Stimulated activated CD8-positive, alpha-beta memory T cell treated with anti-CD3 and anti-CD28 coated beads, Interleukin-2, amount 100 ng/mL, for 1 hour (primary cell): ENCODE measurements at places on chromosomes 3 and 15.
A peak's percentile ranks its signal among the peaks of the same experiment; 100 is the strongest.

DNA sequence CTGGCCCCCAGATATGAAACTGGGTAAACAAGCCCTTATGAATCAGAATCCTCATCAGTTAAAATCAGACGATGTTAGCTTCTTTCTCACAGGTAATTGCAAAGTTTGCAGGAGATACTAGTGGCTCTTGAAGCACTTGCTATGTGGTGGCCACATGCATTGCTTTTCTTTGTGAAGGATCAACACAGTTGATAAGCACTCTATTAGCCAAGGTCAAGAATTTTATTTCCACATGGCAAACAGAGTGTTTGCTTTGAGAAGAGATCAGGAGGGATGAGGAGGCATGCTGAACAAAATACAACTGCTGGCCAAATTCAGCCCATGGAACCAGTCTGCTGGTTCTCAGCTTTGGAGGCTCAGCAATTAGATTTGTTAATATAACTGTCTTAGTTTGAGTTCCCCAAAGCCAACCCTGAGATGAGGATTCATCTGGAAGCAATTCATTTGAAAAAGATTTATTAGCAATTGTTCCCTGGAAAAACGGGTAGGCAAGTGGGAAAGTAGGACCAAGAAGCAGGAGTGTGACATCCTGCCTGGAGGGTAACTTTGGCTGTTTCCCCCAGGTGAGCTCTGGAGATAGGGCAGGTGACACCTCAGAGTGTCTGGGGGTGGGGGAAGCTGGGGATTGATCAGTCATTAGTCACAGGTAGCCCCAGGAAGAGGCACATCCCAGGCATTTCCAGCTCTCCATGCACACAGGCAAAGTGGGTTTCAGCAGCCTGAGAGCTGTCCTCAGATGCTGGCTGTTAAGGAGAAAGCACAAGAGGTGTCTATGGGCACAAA, 180.3 kb downstream of the ABHD5 start:
- DNase-seq, result no peak

DNA sequence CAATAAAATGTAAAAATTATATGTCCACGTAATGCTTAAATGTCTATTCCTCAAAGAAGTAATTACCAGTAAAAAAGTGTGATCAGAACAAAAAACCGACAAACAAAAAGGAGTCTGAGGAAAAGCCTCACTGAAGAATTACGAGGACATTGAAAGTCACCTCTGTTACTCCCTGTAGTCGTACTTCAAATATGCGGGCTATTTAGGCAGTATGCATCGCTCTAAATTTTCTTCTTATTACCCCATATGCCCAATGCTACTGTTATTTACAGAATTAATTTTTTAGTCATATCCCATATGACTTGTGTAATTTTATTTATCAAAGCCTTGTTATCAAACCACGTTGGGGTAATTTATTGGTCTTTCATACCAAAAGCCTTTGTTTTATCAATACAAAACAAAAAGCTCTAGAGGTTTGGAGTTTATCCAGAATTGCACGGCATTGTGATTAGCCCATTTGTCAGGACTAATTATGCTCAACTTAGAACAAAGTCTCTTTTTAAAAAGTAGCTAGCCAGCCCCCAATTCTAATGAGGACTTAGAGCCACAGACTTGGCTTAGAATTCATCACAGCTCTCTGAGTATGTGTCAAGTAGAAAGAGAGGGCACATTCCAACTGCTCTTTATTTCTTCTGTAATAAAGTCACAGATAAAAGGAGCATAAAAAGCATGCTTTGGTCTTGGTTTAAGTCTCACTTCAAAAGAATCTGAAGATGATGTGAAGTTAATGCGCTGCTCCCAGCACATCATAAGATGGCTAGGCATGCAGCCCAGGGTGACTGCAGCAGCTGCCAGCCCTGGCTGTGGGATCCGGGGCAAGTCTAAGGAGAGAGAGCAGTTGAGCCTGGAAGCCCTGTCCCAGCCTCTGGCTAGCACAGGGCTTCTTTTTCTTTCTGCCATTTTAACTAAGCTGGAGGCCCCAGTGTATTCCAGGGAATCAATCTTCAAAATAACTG, 521.0 kb downstream of the GABRG3 start:
- no peak for DNase-seq

- no peak for DNase-seq
Observed at GRCh38 chr3:129539206-129539605, 3.8 kb upstream of the H1-8 start.

GRCh38 chr3:16841904-16842271, 42.9 kb upstream of the PLCL2 start:
- no peak for DNase-seq

GRCh38 chr3:5071061-5071460, 51.0 kb upstream of the ARL8B start:
- DNase-seq, result no peak

GRCh38 chr3:45272032-45272810, 46.1 kb upstream of the TMEM158 start:
- no peak for DNase-seq

GRCh38 chr3:129549006-129549800, 6.2 kb downstream of the H1-8 start:
- no peak for DNase-seq

DNA sequence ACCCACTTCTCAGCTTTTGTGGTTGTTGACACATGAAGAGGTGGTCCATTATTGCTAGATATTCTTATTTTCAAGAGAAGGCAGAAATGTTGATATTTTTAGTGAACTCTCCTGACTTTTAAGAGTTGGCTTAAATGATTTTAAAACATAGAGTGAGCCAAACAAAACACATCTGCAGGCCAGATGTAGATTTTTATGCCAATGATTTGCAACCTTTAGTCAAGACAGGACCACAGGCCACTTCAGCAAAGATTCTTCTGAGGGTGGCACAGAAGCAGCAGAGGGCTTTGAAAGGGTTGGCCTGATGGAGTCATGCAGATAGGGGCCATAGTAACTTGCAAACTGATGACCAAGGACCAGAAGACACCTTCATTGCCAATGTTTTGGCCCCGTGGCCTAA, 276.5 kb upstream of the P2RY1 start:
- DNase-seq, result no peak

- DNase-seq, result no peak
Observed at GRCh38 chr3:52246264-52246620, 683 bp downstream of the PPM1M start.

DNA sequence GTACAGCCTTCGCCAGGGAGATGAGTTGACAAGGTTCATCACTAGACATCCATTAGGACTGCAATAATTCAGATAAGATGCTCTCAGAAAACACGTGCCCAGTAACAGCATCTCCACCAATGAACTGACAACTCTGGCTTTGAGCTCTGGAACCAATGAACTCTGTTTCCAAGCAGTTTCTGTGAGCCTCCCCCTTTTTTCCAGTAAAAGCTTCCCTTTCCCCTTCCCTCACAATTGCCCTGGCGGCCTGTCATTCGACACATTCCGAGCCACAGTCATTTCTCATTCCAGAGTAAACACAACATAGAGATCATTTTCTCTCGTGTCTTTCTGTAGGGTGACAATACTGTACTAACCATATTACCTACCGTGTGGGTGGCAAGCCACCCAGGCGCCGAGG, 3.6 kb downstream of the PLA2G4D start:
- no peak for DNase-seq

DNA sequence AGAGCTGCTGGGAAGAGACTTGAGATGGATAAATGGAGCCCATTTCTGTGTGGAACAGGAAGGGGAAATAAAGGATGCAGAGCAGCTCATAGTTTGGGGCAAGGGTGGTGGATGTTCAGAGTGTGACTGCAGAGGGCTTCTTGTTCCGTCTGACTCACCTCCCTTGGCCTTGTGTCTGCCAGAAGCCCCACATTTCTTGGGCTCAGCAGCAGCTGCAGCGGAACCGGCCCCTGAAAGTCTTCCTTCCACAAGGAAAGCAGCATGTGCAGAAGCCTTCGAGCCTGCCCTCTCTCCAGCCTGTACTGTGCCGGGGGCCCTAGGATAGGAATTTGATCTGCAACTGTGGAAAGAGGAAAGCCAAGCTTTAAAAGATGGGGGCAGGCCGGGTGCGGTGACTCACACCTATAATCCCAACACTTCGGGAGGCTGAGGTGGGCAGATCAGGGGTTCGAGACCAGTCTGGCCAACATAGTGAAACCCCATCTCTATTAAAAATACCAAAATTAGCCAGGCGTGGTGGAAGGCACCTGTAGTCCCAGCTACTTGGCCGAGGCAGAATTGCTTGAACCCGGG, 11.5 kb downstream of the CDAN1 start:
- DNase-seq, result no peak

DNA sequence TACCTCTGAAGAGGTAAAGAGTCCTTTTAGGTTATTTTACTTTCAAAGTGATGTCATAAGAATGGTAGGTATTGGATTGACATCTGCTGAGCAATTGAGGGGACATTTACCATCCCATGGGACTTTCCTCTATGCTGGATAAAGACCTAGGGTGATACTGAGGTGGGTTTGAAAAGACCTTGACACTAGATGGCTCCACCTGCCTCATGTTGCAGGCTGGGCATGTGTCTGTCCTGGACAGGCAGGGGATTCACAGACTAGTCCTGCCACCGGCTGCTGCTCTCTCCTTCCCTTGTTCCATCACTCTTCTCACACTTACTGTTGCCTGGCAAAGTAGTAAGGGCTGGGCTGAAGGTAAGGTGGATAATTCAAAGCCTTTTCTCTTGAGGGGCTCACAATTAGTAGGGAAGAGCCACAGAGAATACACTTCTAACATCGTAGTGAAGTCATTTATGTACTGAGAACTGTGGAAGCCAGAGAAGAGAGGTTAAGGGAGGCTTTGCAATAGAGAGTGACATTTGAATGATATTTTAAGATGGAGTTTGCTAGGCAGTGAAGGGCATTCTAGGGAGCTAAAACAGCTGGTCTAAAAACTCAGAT, 27.7 kb downstream of the TRAK1 start:
- DNase-seq, result no peak

DNA sequence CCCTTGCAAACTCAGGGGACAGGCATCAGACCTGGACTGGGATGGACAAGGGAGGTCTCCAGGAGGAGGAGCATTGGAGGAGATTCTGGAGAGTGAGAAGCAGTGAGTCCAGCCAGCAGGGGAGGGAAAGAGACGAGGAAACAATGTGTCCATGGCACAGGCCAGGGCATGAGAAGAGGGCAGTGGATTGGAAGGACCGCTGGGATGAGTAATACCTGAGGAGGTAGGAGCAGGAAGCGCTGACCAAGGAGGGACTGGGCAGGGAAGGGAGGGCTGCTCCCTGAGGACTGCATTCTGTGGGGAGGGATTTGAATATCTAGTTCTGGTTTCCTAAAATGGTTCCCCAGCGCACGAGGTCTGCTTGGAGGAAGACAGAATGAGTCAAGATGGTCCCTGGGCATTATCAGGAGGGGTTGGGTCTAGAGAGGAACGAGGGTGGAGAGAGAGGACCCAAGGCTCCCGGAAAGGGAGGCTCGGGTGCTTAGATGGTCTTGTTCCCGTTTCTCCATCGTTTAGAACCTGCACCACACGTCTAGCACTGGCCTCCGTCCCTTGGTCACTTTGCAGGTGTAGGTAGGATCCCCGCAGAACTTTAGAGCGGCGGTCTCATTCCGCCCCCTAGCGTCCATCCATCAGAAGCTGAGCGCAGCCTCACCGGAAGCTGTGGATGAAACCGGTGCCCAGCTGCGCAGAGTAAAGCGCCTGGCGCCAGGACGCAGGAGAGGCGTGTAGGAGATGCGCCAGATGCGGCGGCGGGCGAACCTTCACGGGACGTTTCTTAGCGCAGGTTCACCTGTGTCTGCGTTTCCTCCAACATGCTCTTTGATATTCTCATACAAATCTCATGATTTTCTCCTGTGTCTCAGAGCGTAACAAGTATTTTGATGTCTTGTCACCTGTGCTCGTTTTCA, 190.7 kb upstream of the NDN start:
- no peak for DNase-seq

GRCh38 chr3:9934993-9935392, 1.4 kb downstream of the CRELD1 start:
- no peak for DNase-seq

GRCh38 chr3:38651153-38651789, 1.8 kb upstream of the SCN5A start:
- DNase-seq, result peak; percentile 49

GRCh38 chr3:116338713-116339112, 106.6 kb downstream of the LSAMP start:
- DNase-seq, result no peak

DNA sequence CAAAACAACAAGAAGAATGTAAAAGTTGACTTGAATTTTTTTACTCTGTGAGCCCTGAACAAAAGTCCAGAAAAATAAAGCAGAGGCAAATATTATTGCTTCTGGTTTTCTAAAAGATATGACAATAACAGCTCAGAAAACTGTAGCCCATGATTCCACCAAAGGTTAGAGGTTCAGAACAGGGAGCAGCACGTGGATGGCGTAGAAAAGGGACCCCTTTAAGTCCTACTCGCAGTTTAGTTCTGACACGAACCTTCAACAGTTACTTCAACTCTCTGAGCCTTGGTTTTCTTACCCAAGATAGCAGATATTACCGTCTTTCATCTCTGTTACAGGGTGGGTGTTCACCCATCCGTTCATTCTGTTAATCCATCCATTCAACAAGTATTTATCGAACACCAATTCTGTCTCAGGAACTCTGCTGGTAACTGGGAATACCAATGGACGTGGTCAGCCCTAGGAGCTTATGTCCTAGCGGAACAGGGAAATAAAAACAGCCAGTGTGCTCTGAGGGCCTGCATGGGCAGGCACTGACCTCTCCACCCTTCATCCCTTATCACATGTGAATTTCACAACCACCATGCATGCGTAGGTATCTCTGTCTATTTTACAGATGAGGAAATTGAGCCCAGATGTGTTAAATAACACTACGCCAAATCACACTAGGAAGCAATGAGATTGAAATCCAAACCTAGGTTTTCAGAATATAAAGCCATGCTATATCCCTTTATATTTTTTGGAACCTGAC, 274.2 kb upstream of the ICE2 start:
- no peak for DNase-seq

DNA sequence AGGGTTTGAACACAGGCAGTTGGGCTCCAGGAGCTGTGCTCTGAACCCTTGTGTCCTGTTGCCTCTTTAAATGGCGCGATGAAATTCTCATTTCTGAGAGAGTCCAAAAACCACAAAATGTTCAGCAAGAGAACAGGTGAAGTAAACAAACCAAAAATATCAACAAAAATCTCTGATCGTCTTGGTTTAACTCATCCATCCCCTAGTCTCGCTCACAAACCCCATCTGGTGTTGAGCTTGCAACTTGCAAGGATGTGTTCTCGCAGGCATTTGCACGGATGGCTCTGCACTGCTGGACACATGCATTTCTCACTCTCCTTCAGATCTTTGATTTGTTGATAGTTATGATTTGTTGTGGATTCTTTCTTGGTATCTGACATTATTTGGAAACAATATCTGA, 31.1 kb downstream of the FAH start:
- DNase-seq, result no peak

GRCh38 chr3:127217596-127218453, 24.9 kb downstream of the PRR23E start:
- DNase-seq, result no peak

GRCh38 chr3:4474683-4475490, 7.8 kb upstream of the SUMF1 start:
- no peak for DNase-seq
